Osteoblast (primary cell): ENCODE measurements at places on chromosomes 1 and 21.

DNA sequence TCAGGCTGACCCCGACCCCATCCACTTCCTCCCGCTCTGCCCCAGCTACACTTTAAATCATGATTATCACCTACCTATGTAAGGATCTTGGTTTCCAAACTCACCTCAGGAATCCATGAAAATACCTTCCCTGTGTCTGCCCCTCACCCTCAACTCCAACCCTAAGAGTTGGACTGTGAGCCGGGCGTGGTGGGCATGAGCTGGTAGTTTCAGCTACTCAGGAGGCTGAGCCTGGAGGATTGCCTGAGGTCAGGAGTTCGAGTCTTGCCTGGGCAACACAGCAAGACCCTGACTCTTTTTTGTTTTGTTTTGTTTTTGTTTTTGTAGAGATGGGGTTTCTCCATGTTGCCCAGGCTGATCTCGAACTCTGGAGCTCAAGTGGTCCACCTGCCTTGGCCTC is 30.5 kb upstream of the CCSAP start:
- no peak for DNase-seq

DNA sequence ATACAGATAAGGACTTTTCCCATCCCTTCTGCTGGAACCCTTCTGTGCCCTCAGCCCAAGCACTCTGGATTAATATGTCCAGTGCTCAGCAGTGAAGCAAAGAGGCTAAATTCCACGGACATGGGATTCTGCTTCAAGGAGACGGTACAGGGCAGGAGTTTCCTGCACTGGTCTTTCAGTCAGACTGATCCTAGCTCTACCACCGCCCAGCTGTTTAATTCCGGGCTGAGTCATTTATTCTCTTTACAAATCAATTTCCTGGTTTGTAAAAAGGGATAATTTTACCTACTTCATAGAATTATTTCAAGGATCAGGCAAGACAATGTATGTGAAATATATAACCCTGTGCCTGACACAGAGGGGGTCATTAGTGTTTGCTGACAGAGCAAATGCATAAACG is 41.6 kb upstream of the NRDC start:
- no peak for DNase-seq

DNA sequence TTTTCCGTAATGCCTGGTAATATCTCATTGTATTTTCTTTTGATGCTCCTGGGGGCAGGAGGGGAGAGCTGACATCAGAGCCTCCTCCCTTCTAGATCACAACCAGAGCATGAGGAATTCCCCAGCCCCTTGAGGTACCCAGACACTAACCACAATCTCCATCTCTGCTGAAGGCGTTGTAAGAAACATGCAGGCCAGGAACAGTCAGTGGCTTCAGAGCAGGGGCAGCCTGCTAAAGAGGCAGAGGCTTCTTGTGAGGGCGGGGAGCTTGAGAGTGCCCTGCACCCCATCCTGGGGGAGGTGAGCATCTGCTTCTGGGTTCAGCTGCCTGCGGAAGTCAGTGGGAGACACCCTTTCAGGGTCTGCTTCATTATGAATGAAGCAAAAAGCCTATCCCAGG is 19.0 kb downstream of the MAPKAPK2 start:
- DNase-seq: no peak

DNA sequence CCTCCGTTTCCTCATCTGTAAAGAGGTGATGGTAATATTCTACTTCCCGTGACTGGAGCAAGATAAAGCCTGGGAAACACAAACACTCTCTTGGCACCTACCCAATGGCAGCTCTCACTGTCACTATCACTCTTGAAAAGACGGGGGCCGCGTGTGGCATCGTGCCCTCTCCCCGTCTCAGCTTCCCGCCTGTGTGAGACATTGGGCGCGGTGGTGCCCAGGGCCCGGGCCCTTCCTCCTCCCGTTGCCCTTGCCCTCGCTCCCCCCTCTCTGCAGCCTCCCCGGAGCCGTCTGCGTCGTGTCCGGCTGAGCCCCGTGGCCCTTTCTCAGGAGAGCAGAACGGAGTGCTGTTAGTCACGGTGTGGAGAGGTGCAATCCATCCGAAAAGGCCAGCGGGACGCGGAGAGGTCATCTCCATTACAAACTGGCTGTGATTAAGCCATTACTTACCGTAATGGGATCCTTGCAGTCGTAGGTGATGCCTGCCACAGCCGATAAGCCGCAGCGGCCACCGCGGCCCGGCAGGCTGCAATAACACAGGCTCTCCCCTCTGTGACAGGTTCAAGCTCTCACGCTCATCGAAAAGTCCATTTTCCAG is 156.4 kb upstream of the ZC3H12A start:
- DNase-seq: no peak

GRCh38 chr1:9434247-9435152 is 104.8 kb upstream of the SLC25A33 start:
- no peak for DNase-seq

- DNase-seq: no peak
Observed at GRCh38 chr1:4700801-4701200, 46.4 kb downstream of the AJAP1 start.

DNA sequence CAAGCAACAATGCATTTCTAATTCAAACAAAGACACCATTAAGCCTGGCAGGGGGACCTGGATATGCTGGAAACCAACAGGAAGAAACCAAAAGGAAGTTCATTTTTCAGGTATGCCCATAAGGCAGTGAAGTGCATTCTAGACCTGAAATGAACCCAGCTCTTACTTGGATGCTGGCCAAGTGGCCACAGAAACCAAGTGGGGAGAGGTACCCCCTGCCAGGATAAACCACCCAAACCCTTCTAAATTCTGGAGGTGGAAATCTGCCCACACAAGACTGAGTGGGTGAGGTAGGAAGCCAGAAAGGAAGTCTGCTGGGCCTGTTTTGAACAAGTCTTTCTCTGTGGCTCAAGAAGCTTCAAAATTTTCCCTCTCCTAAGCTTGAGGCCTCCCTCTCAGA is 2.6 kb downstream of the CD5L start:
- DNase-seq: no peak
